ENCODE measurements at places on chromosomes 1 and 21.

- DNase-seq: no peak
Measured at GRCh38 chr21:42833859-42834725, 45.2 kb downstream of the WDR4 start.

GRCh38 chr1:178310685-178311105 is 186.1 kb downstream of the CLEC20A start:
- DNase-seq: no peak

DNA sequence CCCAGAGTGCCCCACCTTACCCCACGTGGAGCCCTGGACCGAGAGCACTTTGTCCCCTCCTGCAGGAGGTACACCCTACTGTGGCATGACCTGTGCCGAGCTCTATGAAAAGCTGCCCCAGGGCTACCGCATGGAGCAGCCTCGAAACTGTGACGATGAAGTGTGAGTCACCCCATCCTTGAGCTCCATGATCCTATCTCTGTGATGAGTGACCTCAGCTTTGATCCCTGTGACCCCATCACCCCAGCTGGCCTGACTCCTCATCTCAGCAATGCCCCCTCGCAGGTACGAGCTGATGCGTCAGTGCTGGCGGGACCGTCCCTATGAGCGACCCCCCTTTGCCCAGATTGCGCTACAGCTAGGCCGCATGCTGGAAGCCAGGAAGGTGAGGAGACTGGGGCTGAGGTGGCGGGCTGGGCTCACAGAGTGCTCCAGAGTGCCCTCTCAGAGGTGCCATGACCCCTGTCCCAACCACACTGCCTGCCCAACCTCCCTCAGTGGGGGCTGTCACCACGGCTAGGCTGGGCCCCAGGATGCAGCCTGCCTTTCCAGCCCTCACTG is 16.2 kb upstream of the MPL start:
- no peak for DNase-seq

DNA sequence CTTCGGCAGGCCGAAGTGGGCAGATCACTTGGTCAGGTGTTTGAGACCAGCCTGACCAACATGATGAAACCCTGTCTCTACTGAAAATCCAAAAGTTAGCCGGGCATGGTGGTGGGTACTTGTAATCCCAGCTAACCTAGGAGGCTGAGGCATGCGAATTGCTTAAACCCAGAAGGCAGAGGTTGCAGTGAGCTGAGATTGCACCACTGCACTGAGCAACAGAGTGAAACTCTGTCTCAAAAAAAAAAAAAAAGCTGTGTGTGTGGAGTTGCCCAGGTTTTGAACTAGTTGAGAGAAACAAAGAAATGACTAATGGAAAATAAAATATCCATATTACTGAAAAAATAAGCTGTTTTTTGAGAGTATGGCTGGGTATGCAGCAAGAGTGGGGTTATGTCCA is 100.2 kb downstream of the GTF2B start:
- no peak for DNase-seq

DNA sequence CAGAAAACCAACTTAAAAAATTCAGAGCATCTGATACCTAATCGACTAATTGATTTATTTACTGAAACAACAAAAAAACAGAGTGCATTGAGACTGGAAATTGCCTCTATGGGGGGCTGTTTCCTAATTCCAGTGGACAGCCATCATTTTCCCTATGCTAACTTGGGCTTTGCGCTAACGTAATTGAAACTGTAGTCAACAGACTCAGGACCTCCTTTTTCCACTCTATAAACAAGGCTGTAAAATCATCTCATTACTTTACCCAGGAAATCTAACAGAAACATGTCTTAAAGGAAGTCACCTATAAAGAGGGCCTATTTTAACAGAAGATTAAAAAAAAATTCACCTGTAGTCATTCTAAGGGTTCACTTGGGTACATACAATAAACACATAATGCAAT is 2.1 kb downstream of the ERG start:
- no peak for DNase-seq

GRCh38 chr1:56557746-56558145 is 21.6 kb downstream of the PLPP3 start:
- no peak for DNase-seq

DNA sequence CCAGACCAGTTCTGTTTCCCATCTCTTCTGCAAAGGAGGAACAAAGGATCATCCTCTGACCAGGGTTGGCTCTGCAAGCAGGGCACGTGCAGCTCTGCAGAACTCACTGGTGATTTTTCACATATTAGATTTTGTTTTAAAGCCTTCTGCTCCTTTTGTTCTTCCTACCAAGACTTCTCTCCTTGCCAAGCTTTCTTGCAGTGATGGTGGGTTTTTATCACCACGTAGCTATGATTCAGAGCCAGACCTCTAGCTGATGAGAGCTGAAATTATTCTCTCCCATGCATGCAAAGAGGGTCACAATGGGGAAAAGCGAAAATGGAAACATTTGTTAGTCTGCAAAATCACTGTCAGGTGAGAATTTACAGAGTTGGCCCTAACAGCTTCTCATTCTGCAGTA is 225.2 kb downstream of the KCNH1 start:
- no peak for DNase-seq

DNA sequence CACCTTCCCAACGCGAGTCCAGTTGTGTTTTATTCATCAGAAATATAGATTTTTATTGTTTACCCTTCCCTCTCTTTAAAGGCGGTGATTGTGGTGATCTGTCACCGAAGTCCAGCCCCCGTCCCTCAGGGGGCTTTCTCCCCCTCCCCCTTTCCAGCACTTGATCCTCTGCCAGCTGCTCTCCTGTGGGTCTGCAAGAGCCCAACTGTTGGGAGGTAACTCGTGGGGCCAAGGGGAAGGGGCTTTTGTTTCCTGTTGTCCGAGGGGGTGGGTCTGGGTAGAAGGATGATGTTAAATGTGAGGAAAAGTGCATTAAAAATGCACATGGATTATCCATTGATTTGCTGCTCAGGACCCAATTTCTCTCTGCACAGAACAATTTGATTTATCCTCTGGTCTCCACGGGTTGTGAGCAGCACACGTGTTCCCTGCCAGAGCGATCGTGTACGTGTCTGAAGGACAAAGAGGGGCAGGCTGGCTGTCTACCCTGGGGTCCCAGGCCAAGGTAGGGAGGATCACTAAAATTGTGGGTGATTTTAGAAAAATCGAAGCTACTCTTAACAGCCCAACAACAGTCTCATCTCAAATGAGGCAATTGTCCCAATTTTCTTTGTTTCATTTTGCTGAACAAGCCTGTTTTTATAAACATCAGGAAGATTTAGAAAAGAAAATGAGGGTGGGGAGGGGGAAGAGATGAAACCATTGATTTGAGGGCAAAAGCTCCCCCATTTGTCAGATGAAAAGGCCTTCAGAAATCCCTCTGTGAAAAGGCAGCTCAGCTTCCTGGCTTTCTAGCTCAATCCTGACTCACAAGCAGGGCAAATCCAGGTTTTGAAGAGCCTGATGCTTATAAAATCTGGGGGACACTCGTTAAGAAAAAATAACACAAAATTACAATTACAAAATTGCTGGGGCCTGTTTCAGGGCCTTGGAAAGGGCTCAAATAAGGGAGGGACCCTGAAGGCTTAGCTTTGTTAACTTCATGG is 176.2 kb downstream of the RHOU start:
- DNase-seq: no peak

- no peak for DNase-seq
Measured at GRCh38 chr1:195173753-195174152, 1434.5 kb downstream of the KCNT2 start.

DNA sequence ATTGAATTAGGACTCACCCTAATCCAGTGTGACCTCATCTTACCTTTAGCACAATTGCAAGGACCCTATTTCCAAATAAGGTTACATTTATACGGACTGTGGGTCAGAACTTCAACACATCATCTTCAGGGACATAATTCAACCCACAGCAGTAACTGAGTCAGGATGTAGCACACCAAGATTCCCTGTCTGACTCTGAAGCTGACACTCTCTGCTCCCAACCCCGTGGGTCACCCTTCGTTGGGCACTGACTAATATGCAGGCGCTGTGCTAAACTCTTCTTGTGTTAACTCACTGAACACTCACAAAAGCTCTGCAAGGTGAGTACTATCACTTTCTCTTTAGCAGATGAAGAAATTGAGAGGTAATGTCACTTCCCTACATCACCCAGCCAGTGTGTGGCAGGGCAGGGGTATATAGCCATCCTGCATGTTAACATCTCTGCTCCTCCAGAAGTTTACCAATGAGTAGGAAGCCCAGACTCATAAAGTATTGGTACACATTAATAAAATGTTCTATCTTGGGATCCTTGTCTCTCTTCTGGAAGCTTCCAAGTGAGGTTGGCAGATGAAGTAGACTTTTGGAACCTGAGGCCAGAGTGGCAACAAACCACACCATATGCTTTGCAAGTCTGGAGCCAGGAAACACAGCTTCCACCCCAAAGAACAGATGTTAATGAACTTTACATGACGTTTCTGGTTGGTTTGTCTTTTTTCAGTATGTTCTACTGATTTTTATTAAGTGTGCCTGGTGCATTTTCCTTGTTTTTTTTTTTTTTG is 139.2 kb upstream of the KLHDC7A start:
- no peak for DNase-seq

DNA sequence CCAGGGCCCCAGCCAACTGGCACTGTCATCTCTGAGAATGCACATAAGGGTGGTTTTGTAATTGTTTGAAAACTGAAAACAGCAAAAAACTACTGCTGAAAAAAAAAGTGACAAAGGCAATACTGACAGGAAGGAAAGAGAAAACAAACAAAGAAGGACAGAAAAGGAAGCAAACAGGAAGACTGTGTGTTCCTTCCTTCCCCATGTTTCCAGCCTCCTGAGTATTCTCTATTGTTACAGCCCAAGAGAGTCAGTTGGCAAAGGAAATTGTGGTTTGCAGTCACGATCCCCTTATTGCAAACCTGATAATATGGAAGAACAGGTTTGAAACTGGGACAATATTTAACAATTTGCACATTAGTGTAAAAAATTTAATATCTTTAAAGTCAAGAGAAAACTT is 1177.6 kb downstream of the PLA2G4A start:
- no peak for DNase-seq

DNA sequence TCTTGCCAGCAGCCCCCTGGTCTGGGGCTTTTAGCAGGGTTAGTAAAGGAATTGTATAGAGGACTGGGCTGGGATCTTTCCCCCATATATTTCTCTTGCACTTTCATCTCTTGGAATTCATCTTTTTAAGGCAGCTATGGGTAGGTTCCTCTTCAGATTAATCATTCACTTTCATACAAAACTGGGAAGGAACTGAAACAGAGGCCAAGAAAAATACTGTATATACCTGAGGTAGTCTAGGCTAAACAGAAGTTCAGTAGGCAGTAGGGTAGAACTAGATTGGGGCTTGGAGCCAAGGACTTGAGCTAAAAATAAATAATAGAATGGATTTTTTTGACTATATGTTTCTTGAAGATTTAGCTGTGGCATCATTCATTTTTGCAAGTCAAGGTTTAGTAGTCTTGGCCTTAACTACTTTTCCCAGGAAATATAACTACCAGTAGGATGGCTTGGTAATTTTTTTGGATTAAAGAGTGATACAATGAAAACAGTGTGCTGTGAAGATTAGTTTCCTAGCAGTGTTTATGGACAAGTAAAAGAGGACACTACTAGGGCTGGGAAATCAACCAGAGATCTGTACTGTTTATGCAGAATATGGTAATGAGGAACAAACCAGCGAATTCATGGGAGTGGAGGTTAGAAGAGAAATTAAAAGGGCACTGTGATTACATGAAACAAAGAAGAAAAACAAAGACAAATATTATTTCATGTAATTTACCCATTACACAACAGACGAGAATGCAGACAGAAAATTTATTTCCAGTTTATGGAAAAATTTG is 50.9 kb upstream of the PTGS2 start:
- DNase-seq: no peak

DNA sequence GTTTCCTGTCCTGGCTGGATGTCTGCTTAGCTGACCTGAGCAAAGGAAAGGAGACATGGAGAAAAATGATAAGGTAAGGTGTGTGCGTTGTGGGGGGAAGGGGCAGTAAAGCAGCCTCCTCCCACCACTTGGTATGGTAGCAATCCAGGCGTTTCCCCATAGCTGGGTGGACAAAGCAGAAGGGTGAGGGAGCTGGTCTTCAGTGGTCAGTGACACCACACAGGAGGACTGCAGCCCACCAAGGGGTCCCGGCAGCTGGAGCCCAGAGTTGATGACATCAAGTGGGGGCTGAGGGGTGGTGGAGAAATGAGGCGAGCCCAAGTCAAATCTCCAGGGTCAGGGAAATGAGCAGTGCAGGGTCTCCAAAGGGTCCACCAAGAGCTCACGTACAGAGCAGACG is 69.3 kb upstream of the LRRN2 start:
- no peak for DNase-seq

Data from ovary (tissue), 10 donors.